ENCODE measurements at places on chromosomes 16 and 17. TPM values are rescaled to one million over a fixed set of nuclear protein-coding genes. Genes with fewer than 3 reads are reported as not detected.

DNA sequence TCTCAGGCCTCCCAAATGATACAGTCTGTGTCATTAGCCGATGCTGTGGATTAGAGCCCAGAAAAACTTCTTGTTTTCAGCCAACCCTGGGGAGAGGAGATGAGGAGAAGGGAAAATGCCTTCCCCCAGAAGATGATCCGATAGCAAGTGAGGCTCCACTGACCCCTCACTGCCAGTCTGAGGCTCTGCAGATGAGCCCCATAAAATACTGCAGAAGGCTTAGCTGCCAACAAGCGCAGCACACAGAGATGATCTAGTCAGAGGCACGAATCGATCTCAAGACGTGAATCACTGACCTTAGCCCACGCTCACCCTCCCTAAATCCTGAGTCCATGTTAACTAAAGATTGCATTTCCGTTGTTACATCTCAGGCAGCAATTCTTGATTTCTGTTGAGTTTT is 31.5 kb downstream of the SALL1 start:
- DNase-seq: no peak

GRCh38 chr17:57372156-57372555 is 115.8 kb downstream of the MSI2 start:
- peak; percentile 20 for DNase-seq

DNA sequence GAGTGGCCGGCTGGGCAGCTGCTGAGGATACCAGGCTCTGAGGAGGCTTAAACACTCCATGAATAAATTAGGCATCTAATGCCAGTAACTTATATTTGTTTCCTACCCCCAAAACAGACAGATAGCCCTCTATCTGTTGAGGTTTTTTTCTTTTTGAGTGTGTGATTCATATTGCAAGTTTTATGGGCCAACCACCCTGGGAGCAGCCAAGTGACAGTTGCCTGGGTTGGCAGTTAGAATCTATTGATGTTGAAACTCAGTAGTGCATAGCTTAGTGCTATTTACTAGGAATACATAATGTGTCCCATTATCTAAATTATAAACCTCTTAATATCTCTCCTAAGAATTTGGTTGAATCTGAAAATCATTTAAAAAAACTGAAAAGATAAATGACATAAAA is 397.4 kb downstream of the CA10 start:
- no peak for DNase-seq

GRCh38 chr17:61286449-61286848 is 113.2 kb upstream of the TBX2 start:
- no peak for DNase-seq

- no peak for DNase-seq
Observed at GRCh38 chr17:32949181-32949580, 21.2 kb downstream of the TMEM98 start.

Gene C17orf107
- 0.68 TPM for total RNA-seq
